ENCODE measurements at places on chromosomes 1 and 21. TPM values are rescaled to one million over a fixed set of nuclear protein-coding genes. Genes with fewer than 3 reads are reported as not detected.

GRCh38 chr1:222557148-222557547 is 9.2 kb upstream of the HHIPL2 start:
- no peaks in the 10 kb centered on the region for H3K27me3 ChIP-seq
- H3K27ac ChIP-seq: no peak overlapping the region
- no peaks in the 10 kb centered on the region for H3K4me1 ChIP-seq

DNA sequence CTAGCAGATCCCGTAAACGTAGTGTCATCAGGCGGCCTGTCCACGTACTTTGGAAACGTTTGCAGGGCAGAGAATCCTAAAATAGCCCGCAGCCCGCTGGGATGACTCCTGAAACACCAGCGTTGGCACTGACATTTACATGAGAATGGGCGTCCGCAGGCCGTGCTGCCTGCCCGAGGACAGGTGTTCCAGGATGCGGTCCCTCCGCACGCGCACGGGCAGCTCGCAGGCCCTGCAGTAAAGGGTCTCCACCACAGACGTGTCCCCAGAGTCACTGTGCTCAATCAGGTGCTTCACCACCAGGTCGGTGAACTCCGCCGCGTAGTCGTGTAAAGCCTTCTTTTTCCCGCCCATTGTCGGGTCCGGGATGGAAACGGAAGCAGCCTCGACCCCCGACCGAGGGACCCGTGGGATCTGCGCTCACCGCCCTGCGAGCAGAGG is 5.8 kb upstream of the CCDC27 start:
- peak overlapping the region; percentile 58 for H3K4me3 ChIP-seq
- peaks cover 33% of the 10 kb centered on the region for H3K4me1 ChIP-seq
- peaks cover 4% of the 10 kb centered on the region for H3K36me3 ChIP-seq

GRCh38 chr1:179708434-179709195 is 34.5 kb upstream of the FAM163A start:
- DNase-seq: no peak
- H3K27ac ChIP-seq: no peak overlapping the region
- no peaks in the 10 kb centered on the region for H3K36me3 ChIP-seq
- peaks cover 9% of the 10 kb centered on the region for H3K27me3 ChIP-seq
- H3K4me3 ChIP-seq: no peak overlapping the region

- H3K4me3 ChIP-seq: no peak overlapping the region
- H3K4me1 ChIP-seq: no peaks in the 10 kb centered on the region
- no peak overlapping the region for H3K27ac ChIP-seq
- no peak for DNase-seq
- H3K27me3 ChIP-seq: no peaks in the 10 kb centered on the region
Measured at GRCh38 chr1:180435566-180435965, 66.8 kb downstream of the ACBD6 start.

PGLYRP4 gene
- total RNA-seq: not detected

KCNA3 gene
- 86.2 TPM for total RNA-seq

- H3K4me1 ChIP-seq: peaks cover 88% of the 10 kb centered on the region
- H3K36me3 ChIP-seq: peaks cover 51% of the 10 kb centered on the region
- H3K4me3 ChIP-seq: peak overlapping the region; percentile 70
Measured at GRCh38 chr1:40383488-40384412, 10.2 kb downstream of the SMAP2 start.

DNA sequence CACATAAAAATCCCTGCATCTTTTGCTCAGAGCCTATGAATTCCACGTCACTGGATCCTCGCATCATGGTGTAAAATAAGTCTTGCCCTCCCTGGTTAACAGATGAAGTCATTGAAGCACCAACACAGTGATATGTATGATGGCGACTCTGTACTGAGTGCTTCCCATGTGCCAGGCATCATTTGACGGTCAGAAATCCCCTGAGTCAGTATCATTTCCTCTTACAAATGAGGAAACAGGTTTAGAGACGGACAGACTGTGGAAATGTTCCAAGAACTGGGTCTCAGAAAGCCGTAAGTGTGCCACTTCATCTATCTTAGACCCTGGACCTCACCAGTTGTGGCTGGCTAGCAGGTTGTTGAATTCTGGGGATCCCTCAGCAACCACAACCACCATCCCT is 5.1 kb upstream of the OLFML2B start:
- no peak for DNase-seq
- H3K36me3 ChIP-seq: no peaks in the 10 kb centered on the region
- H3K4me1 ChIP-seq: peaks cover 4% of the 10 kb centered on the region
- H3K27ac ChIP-seq: no peak overlapping the region
- no peak overlapping the region for H3K4me3 ChIP-seq
- H3K27me3 ChIP-seq: peaks cover 46% of the 10 kb centered on the region

- H3K27me3 ChIP-seq: peaks cover 56% of the 10 kb centered on the region
- H3K4me3 ChIP-seq: no peak overlapping the region
- peaks cover 6% of the 10 kb centered on the region for H3K4me1 ChIP-seq
- no peak overlapping the region for H3K27ac ChIP-seq
Measured at GRCh38 chr1:223133824-223134435, 9.1 kb downstream of the TLR5 start.

GRCh38 chr1:230827801-230828200 is 40.5 kb downstream of the C1orf198 start:
- DNase-seq: no peak
- no peaks in the 10 kb centered on the region for H3K36me3 ChIP-seq

DNA sequence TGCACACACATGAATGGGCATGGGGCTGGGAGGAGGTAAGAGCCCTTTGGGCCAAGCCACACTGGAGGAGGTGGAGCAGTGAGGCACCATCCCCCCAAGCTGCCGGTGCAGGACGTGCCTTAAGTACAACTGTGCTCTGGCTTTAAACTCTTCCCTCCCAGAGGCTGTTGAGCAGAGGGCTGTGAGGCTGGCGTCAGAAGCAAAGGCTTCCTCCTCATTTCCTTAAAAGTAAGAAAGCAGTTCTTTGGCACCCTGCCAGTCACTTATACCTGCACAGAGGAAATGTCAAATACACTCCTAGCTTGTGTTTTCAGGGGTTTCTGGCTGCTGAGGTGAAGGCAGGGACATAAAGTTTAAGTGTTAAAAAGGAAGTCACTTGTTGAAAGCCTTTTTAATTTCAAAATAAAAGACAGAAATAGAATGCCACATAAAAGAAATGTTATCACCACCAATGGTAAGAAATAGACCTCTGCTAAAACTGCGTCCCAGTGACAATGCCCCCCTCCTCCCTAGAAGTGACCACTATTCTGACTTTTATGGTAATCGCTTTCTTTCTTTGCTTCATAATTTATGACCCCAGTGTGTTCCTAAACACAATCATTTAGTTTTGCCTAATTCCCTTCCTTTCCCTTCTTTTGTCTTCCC is 33.0 kb downstream of the LAMC2 start:
- H3K27me3 ChIP-seq: peaks cover 10% of the 10 kb centered on the region
- no peaks in the 10 kb centered on the region for H3K36me3 ChIP-seq
- no peak overlapping the region for H3K27ac ChIP-seq
- no peak for DNase-seq

DNA sequence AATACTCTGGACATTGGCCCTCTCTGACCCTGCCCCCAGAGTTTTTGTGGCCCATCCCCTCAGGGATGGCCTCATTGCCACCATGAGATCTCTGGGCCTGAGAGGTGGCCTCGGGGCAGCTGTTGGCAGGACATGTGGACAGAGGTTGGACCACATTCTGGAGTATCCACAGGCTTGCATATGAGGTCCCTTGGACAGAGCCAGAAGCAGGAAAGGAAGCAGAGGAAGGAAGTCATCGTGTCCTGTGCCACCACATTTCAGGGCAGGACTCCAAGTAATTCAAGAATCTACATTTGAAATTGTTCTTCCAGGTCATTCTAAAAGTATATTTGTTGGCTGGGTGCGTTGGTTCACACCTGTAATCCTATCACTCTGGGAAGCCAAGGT is 95.9 kb upstream of the PPP2R5A start:
- no peaks in the 10 kb centered on the region for H3K36me3 ChIP-seq
- no peak for DNase-seq
- H3K4me1 ChIP-seq: peaks cover 42% of the 10 kb centered on the region
- H3K4me3 ChIP-seq: no peak overlapping the region
- H3K27me3 ChIP-seq: no peaks in the 10 kb centered on the region

All from activated CD4-positive, alpha-beta memory T cell treated with anti-CD3 and anti-CD28 coated beads, Interleukin-2, amount 10 ng/mL, durations not matched to agents 7 days and 5 days (primary cell).